A549 treated with AZD2906 at 1 μM for 4 hours (cell line): ENCODE measurements at places on chromosomes 11 and 22. TPM values are rescaled to one million over a fixed set of nuclear protein-coding genes. Genes with fewer than 3 reads are reported as not detected.

The MTMR2 gene
- total RNA-seq, result 20.3 to 27.7 TPM (median 21.1 TPM) in 5 replicates

The MS4A3 gene
- total RNA-seq, result not detected in 5 replicates

The DDIAS gene
- 13.7 to 17.9 TPM (median 15.3 TPM) in 5 replicates for total RNA-seq

The OVOL1 gene
- total RNA-seq, result 0.04 to 0.15 TPM (median 0.10 TPM) in 5 replicates

The CD3G gene
- total RNA-seq, result not detected in 5 replicates

The NADSYN1 gene
- 40.2 to 48.5 TPM (median 44.0 TPM) in 5 replicates for total RNA-seq

The TBX10 gene
- total RNA-seq, result not detected in 5 replicates

The NCR3LG1 gene
- 1.9 to 3.3 TPM (median 2.3 TPM) in 5 replicates for total RNA-seq

The ZNRD2 gene
- 63.9 to 77.4 TPM (median 76.9 TPM) in 5 replicates for total RNA-seq

The BSX gene
- total RNA-seq, result not detected in 5 replicates
